Aorta (tissue), 5 donors: ENCODE measurements at places on chromosomes 3 and 15. TPM values are rescaled to one million over a fixed set of nuclear protein-coding genes. Genes with fewer than 3 reads are reported as not detected.

GRCh38 chr15:39942753-39943150 is 8.8 kb downstream of the EIF2AK4 start:
- peaks cover 2% of the 10 kb centered on the region for H3K4me1 ChIP-seq
- H3K4me3 ChIP-seq: no peak overlapping the region
- no peak overlapping the region for H3K27ac ChIP-seq
- peaks cover 8% of the 10 kb centered on the region for H3K36me3 ChIP-seq
- DNase-seq: no peak

- no peak overlapping the region for H3K27ac ChIP-seq
- no peak for DNase-seq
- H3K36me3 ChIP-seq: no peaks in the 10 kb centered on the region
- H3K4me1 ChIP-seq: no peaks in the 10 kb centered on the region
Measured at GRCh38 chr15:28022961-28023360, 76.2 kb downstream of the OCA2 start.

CASR gene
- not detected for total RNA-seq

GRCh38 chr15:70453238-70453637 is 310.1 kb downstream of the UACA start:
- no peak overlapping the region for H3K27ac ChIP-seq
- no peaks in the 10 kb centered on the region for H3K36me3 ChIP-seq
- no peaks in the 10 kb centered on the region for H3K4me1 ChIP-seq
- H3K4me3 ChIP-seq: no peak overlapping the region
- DNase-seq: no peak
- H3K27me3 ChIP-seq: no peaks in the 10 kb centered on the region

GRCh38 chr15:69402816-69403215 is 11.3 kb upstream of the KIF23 start:
- peak; percentile 27 for DNase-seq
- no peak overlapping the region for H3K4me3 ChIP-seq
- H3K36me3 ChIP-seq: no peaks in the 10 kb centered on the region
- no peaks in the 10 kb centered on the region for H3K27me3 ChIP-seq

CCDC80 gene
- 241 TPM for total RNA-seq

GRCh38 chr3:45120359-45121158 is 25.6 kb downstream of the CDCP1 start:
- H3K4me1 ChIP-seq: no peaks in the 10 kb centered on the region
- H3K36me3 ChIP-seq: no peaks in the 10 kb centered on the region
- DNase-seq: no peak
- H3K27ac ChIP-seq: no peak overlapping the region
- H3K27me3 ChIP-seq: no peaks in the 10 kb centered on the region

- no peaks in the 10 kb centered on the region for H3K27me3 ChIP-seq
- no peaks in the 10 kb centered on the region for H3K36me3 ChIP-seq
- no peak overlapping the region for H3K4me3 ChIP-seq
- no peaks in the 10 kb centered on the region for H3K4me1 ChIP-seq
- no peak for DNase-seq
Measured at GRCh38 chr3:87329065-87329464, 52.7 kb upstream of the POU1F1 start.

DNA sequence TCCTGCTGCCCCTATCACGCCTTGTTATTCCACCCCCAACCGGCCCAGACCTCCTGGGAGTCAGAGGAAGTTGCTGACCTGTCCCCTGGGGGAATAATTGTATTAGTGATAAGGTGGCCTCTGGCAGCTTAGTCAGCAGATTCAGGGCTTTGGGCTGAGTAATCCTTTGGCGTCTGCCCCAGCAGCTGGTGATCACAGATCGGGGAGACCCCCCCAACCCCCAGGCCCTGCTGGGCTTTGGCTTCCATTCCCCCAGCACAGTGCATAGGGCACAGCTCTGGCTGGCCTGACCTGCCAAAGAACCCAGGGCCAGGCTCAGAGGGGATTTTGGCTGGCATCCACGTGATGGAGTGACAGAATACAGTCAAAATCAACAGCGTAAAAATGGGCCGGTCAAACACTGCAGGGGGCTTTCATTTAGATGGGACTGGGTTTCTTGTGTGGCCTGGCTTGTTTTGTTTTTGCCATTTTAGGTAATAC is 3.9 kb upstream of the NR2E3 start:
- H3K36me3 ChIP-seq: no peaks in the 10 kb centered on the region
- H3K27ac ChIP-seq: no peak overlapping the region
- no peak overlapping the region for H3K4me3 ChIP-seq
- no peaks in the 10 kb centered on the region for H3K27me3 ChIP-seq
- H3K4me1 ChIP-seq: no peaks in the 10 kb centered on the region

- no peak overlapping the region for H3K4me3 ChIP-seq
- DNase-seq: no peak
- H3K27ac ChIP-seq: no peak overlapping the region
- H3K27me3 ChIP-seq: no peaks in the 10 kb centered on the region
- peaks cover 13% of the 10 kb centered on the region for H3K4me1 ChIP-seq
- H3K36me3 ChIP-seq: no peaks in the 10 kb centered on the region
Measured at GRCh38 chr3:169604568-169604967, 58.9 kb downstream of the MECOM start.

NPAP1 gene
- not detected for total RNA-seq
